ENCODE measurements at places on chromosomes 16 and 17. TPM values are rescaled to one million over a fixed set of nuclear protein-coding genes. Genes with fewer than 3 reads are reported as not detected.

IRX3 gene
- total RNA-seq = 1.2 TPM

ASIC2 gene
- total RNA-seq = 0.09 TPM

ABCC11 gene
- total RNA-seq = 0.09 TPM

IQCK gene
- 9.3 TPM for total RNA-seq

CHST6 gene
- 0.54 TPM for total RNA-seq

B3GNT9 gene
- 3.7 TPM for total RNA-seq

ZNF597 gene
- total RNA-seq = 2.5 TPM

TRPV3 gene
- not detected for total RNA-seq

ZPBP2 gene
- not detected for total RNA-seq

NGFR gene
- total RNA-seq = under 0.01 TPM

CIAPIN1 gene
- total RNA-seq = 76.7 TPM

MT4 gene
- total RNA-seq = not detected

TTLL6 gene
- not detected for total RNA-seq

SYT17 gene
- total RNA-seq = 0.72 TPM

SMYD4 gene
- total RNA-seq = 10.0 TPM

CIITA gene
- 0.09 TPM for total RNA-seq

UNC13D gene
- 3.4 TPM for total RNA-seq

USP31 gene
- 17.7 TPM for total RNA-seq

PMFBP1 gene
- total RNA-seq = 0.63 TPM

TBC1D16 gene
- total RNA-seq = 42.9 TPM

TBC1D3B gene
- 1.5 TPM for total RNA-seq

TNP2 gene
- not detected for total RNA-seq

CEMP1 gene
- total RNA-seq = not detected

LGALS3BP gene
- 1.4 TPM for total RNA-seq

PSME3IP1 gene
- total RNA-seq = 77.9 TPM

All from endothelial cell of coronary artery (primary cell).